Activated T-helper 2 cell treated with anti-CD3 and anti-CD28 coated beads, Interferon-gamma antibody, Interleukin-2, Interleukin-4, amounts not matched to agents 10 μg/mL and 5 μg/mL and 100 μg/mL, durations not matched to agents 14 hours and 24 hours and 36 hours (primary cell): ENCODE measurements at places on chromosomes 2 and 18.

- H3K4me3 ChIP-seq = peak overlapping the region; percentile 34
- DNase-seq = no peak
- H3K36me3 ChIP-seq = no peaks in the 10 kb centered on the region
Measured at GRCh38 chr2:8543060-8543382, 138.8 kb upstream of the ID2 start.

DNA sequence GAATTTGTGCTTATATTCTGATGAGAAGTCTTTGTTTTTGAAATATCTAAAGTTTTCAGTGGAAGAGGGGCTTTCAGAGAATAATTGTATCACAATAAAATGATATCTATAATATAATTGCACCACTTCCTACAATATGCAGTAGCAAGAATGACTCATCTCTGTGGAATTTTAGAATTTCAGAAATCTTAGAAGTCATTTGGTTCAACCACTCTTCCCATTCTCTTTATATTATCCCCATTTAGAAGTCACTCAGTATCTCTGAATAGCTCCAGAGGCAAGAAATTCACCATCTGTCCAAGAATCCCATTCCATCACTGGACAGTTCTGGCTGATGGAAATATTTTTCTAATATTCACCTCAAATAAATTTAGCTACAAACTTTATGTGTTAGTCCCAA, 59.3 kb upstream of the CCDC68 start:
- no peak overlapping the region for H3K4me3 ChIP-seq
- no peak for DNase-seq
- H3K4me1 ChIP-seq = peaks cover 5% of the 10 kb centered on the region
- H3K27ac ChIP-seq = no peak overlapping the region

DNA sequence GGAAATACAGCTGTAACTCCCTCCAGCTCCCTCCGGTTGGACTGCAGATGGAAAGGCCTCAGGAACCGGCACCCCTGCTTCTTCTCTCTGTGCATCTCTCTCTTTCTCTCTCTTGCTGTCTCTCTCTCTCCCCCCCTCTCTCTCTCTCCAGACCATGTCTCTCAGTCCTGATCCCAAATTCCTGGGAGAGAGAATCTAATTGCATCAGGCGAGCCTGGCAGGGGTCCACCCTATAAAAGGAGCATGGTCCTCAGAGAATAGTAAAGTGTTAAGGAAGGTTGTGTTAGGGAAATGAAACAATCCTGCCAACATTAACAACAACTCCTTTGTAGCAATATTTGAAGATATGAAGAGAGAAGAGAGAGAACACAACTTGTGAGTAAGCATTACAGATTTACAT, 36.7 kb downstream of the VIT start:
- DNase-seq = no peak
- H3K36me3 ChIP-seq = no peaks in the 10 kb centered on the region
- no peak overlapping the region for H3K4me3 ChIP-seq
- H3K4me1 ChIP-seq = no peaks in the 10 kb centered on the region
- H3K27me3 ChIP-seq = no peaks in the 10 kb centered on the region

GRCh38 chr18:36752929-36753865, 75.6 kb downstream of the TPGS2 start:
- no peak overlapping the region for H3K27ac ChIP-seq
- H3K27me3 ChIP-seq = peaks cover 7% of the 10 kb centered on the region
- H3K4me1 ChIP-seq = no peaks in the 10 kb centered on the region
- no peak overlapping the region for H3K4me3 ChIP-seq
- DNase-seq = no peak

DNA sequence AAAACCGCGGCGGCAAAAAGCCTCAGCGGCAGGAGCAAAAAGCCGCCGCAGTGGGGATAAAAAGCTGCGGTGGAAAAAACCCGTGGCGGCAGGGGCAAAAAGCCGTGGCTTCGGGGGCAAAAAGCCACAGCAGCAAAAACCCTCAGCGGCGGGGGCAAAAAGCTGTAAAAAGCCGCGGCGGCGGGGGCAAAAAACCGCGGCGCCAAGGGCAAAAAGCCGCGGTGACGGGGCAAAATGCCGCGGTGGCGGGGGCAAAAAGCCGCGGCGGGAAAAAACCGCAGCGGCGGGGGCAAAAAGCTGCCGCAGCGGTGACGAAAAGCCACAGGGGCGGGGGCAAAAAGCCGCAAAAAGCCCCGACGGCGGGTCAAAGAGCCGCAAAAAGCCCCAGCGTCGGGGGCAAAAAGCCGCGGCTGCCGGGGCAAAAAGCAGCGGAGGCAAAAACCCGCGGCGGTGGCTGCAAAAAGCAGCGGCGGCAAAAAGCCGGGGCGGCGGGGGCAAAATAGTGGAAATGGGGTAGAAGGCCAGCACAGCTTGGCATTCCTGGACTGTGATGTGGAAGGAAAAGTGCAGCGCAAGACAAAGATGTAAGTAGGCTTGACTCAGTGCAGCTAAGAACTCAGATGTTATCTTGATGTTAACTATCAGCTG, 151.8 kb downstream of the ANKRD30BL start:
- H3K27ac ChIP-seq = no peak overlapping the region
- H3K4me1 ChIP-seq = no peaks in the 10 kb centered on the region
- H3K4me3 ChIP-seq = no peak overlapping the region
- no peak for DNase-seq
- H3K36me3 ChIP-seq = no peaks in the 10 kb centered on the region

DNA sequence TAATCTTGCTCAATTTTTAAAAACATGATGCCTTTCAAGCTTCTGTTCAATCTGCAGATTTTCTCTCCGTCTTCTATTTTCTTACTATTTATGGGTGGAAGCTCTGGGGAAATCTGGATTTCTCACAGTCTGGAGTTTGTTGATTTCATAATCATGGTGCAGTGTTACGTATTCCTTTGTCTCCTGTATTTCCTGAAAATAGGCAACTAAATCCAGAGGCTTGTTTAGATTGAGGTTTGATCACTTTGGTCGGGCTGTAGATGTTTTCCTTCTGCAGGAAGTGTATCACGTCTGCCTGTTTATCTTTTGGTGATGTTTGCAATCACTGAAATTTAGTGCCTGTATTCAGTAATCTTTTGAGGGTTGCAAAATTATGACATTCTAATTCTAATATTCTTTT, 487.7 kb downstream of the LRRTM4 start:
- no peaks in the 10 kb centered on the region for H3K4me1 ChIP-seq
- no peak overlapping the region for H3K27ac ChIP-seq

GRCh38 chr18:59029663-59030429, 109.8 kb upstream of the SEC11C start:
- H3K27me3 ChIP-seq = no peaks in the 10 kb centered on the region
- no peaks in the 10 kb centered on the region for H3K4me1 ChIP-seq
- H3K4me3 ChIP-seq = no peak overlapping the region
- no peak for DNase-seq

GRCh38 chr2:220775856-220776488, 796.1 kb downstream of the EPHA4 start:
- H3K27ac ChIP-seq = no peak overlapping the region
- H3K4me1 ChIP-seq = no peaks in the 10 kb centered on the region
- H3K4me3 ChIP-seq = no peak overlapping the region
- no peaks in the 10 kb centered on the region for H3K27me3 ChIP-seq

DNA sequence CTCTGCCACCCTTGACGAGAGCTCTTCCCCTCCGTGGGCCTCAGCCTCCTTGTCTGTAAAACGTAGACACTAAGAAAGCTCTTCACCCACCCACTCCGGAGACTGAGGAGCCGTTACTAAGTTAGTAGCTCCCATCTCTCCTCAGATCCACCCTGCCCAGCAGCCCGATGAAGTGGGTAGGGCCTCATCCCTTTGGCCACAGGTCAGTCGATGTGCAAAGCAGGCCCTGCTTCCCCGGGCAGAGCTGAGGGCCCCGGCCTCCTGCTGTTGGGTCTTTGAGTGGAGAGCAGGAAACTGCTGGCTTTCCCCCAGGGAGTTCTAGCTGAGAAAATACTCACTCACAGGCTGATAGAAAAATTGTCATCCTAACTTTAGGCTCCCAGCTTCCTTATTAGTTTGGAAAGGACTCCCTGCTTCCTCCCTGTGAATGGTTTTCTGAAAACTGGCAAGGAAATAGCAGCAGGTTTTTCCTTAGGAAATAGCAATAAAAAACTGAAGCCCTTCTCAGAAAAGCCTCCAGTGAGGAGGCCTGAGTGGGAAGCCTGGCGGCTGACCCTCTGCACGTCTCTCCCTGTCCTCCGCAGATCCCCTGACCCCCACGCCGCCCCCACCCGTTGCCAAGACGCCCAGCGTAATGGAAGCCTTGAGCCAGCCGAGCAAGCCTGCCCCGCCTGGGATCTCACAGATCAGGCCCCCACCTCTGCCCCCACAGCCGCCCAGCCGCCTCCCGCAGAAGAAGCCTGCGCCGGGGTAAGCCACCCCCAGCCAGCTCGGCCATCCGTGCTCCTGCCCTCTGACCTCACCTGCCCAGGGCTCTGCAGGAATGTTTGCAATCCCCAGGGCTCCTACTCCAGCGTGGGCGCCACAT, 30.2 kb downstream of the ITGB1BP1 start:
- H3K4me1 ChIP-seq = no peaks in the 10 kb centered on the region
- H3K36me3 ChIP-seq = no peaks in the 10 kb centered on the region
- DNase-seq = no peak
- no peak overlapping the region for H3K27ac ChIP-seq

GRCh38 chr2:182043021-182043420, 57.4 kb downstream of the PPP1R1C start:
- H3K27me3 ChIP-seq = no peaks in the 10 kb centered on the region
- no peak overlapping the region for H3K27ac ChIP-seq
- H3K4me3 ChIP-seq = no peak overlapping the region
- DNase-seq = no peak

- H3K27ac ChIP-seq = peak overlapping the region; percentile 94
- peaks cover 76% of the 10 kb centered on the region for H3K36me3 ChIP-seq
- no peaks in the 10 kb centered on the region for H3K27me3 ChIP-seq
- peaks cover 95% of the 10 kb centered on the region for H3K4me1 ChIP-seq
Measured at GRCh38 chr18:77069482-77069881, 63.1 kb downstream of the MBP start.

DNA sequence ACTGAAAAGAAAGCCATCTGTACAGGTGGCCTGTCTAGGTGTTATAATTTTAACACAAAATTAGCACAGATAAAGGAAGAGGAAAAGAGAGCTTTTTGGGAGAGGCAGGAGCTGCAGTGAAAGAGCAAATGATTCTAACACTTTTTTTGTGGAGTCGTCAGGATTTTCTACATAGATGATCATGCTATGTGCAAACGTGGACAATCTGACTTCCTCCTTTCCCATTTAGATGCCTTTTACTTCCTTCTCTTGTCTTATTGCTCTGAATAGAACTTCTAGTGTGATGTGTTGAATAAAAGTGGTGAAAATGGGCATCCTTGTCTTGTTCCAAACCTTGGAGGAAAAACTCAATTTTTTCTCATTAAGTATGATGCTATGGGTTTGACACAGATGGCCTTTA, 334.5 kb downstream of the NBAS start:
- no peak for DNase-seq
- no peak overlapping the region for H3K4me3 ChIP-seq
- no peaks in the 10 kb centered on the region for H3K4me1 ChIP-seq
- H3K27me3 ChIP-seq = no peaks in the 10 kb centered on the region

GRCh38 chr2:149400997-149401396, 70.6 kb downstream of the LYPD6 start:
- no peaks in the 10 kb centered on the region for H3K27me3 ChIP-seq
- no peak for DNase-seq
- no peak overlapping the region for H3K4me3 ChIP-seq
- no peaks in the 10 kb centered on the region for H3K36me3 ChIP-seq
- H3K27ac ChIP-seq = no peak overlapping the region

DNA sequence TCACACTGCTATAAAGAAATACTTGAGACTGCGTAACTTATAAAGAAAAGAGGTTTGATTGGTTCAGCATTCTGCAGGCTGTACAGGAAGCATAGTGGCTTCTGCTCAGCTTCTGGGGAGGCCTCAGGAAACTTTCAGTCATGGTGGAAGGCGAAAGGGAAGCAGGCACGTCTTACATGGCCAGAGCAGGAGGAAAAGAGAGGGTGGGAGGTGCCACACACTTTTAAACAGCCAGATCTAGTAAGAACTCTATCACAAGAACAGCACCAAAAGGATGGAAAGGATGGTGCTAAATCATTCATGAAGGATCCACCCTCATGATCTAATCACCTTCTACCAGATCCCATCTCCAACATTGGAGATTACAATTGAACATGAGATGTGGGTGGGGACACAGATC, 145.5 kb upstream of the OSR1 start:
- no peaks in the 10 kb centered on the region for H3K36me3 ChIP-seq
- DNase-seq = no peak
- no peak overlapping the region for H3K27ac ChIP-seq
- H3K4me3 ChIP-seq = no peak overlapping the region
- peaks cover 24% of the 10 kb centered on the region for H3K27me3 ChIP-seq

DNA sequence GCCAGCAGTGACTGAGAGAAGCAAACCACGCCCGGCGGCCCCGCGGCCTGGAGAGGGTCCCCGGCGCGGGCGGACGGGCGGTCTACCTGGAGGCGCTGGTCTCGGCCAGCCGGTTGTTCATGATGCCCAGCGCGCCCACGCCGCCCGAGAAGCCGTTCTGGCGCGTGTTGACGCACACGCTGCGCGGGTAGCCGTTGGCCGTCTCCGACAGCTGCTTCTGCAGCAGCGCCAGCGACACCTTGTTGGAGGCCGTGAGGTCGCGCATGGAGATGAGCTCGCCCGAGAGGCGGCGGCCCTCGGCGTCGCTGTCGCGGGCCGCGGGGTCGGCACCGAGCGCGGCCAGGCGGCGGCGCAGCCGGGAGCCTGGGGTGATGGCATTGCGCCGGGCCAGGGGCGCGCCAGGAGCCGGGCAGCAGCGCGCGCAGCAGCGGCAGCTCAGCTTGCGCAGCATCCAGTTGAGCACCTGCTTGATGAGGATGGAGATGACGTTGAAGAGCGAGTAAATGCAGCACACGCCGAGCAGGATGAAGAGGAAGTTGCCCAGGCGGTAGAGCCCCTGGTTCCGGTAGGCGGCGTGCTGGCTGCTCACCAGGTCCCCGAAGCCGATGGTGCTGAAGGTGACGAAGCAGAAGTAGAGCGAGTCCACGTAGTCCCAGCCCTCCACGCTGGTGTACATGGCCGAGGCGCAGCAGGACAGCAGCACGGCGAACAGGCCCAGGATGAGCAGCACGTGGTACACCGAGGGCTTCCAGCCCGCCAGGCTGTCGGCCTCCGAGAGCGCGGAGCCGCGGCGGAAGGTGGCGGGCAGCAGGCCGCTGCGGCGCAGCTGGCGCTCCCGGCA, 118.1 kb downstream of the MSH2 start:
- peak overlapping the region; percentile 91 for H3K27ac ChIP-seq
- H3K36me3 ChIP-seq = peaks cover 10% of the 10 kb centered on the region
- H3K4me1 ChIP-seq = peaks cover 19% of the 10 kb centered on the region
- peak overlapping the region; percentile 86 for H3K4me3 ChIP-seq

GRCh38 chr2:241772063-241772499, 4.5 kb upstream of the GAL3ST2 start:
- no peak overlapping the region for H3K4me3 ChIP-seq
- no peak overlapping the region for H3K27ac ChIP-seq
- H3K4me1 ChIP-seq = peaks cover 5% of the 10 kb centered on the region
- no peaks in the 10 kb centered on the region for H3K27me3 ChIP-seq
- no peaks in the 10 kb centered on the region for H3K36me3 ChIP-seq
